GM23338 (cell line): ENCODE measurements at places on chromosomes 1 and 21.

- no peak for DNase-seq
These were observed 6.2 kb upstream of the RRP1 start for GRCh38 chr21:43783098-43783700.

GRCh38 chr1:114108751-114109255 lies 44.9 kb downstream of the SYT6 start:
- no peak for DNase-seq

GRCh38 chr1:181911715-181912114 lies 149.8 kb downstream of the ZNF648 start:
- DNase-seq, result no peak

DNA sequence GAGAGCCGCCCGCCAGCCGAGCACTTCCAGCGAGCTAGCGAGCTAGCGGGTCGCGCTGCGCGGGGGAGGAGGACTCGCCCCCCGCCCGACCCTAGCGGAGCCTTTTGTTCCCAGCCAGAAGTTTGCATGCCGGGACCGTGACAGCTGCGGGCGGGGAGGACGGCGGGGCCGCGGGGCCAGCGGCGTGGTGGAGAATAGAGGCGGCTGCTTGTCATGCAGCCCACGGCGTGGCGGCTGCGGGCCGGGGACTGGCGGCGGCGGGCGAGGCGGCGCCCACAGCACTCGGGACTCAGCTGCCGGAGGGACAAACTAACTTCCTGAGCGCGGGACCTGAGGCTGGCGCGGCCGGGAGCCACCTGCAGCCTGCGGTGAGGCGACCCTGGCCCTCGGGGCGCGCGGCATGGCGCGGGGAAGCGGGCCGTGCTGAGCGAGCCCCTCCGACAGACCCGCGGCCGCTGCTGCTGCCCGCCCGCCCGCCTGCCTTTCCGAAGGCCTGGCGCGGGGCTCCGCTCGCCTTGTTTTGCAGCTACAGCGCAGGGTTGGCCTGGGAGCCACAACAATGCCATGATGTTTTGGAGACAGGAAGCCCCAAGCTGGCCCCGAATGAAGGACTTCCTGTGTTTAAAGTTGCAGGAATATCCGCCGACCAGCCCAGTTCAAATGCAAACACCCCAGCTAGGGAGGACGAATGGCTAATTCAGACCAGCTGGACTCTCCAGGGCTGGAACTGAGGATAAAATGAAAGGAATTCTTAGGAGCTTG lies 82.2 kb upstream of the BMP8A start:
- DNase-seq, result peak; percentile 82

DNA sequence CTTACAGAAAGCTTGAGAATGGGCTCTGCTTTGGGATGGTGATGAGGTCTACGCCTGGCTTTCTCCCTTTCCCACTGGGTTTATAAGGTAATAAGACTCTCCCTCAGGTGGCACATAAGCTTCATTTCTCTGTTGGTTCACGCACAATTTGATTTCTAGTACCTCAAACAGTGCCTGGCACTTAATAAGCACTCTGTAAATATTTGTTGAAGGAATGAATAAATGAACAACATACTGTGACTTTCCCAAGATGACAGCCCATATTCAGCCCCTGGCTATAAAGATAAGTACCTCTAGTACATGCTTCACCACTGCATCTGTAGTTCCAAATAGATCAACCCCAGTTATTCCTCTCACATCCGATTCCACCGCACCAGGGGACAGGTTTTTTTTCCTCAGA lies 17.8 kb downstream of the COPA start:
- DNase-seq, result no peak

- DNase-seq, result no peak
These were observed 8.6 kb downstream of the ACOT7 start for GRCh38 chr1:6384962-6385361.

GRCh38 chr1:53893999-53894636 lies at the start of gene DIO1:
Gene DIO1, plus strand, starts transcription at chr1:53894187. Its CDS starts 24 bp downstream, at chr1:53894211.
- DNase-seq, result peak; percentile 47
